NCI-H187 (cell line): ENCODE measurements at places on chromosomes 16 and 17.

- DNase-seq, result no peak
Observed at GRCh38 chr17:31488264-31488981, 96.9 kb downstream of the RAB11FIP4 start.

- no peak for DNase-seq
Observed at GRCh38 chr17:27256225-27257030, 37.5 kb upstream of the WSB1 start.

DNA sequence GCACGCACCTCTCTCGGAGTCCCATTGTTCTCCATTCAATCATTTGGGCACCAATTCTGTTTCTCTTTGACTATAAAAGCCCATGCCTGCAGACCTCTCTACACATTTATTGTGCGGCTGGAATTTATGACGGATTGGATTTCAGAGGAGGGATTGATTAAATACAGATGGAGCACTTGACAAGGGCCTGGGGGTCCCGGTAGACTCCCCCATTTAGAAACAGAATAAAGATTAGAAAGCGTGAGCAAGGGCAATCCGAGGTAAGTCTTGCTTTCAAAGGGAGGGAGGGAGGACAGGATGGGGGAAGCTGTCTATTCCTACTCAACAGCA is 15.1 kb upstream of the PITPNM3 start:
- DNase-seq, result no peak

DNA sequence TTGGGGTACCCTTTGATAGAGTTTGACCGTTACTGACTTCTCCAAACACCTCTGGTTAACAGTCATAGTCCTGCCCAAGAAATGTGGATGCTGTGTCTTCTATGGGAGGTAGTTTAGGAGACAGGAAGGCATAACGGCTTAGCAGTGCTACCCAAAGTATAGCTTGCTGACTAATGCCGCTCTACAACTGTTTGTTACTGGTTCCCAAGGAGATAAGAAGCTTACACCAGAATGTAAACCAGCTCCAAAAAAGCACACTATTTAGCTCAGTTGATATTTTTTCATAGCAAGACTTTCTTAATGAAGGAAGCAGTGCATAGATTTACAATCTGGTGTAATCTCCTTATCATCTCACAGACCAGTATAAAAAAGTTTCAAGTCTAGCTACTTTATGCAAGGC is 95.7 kb downstream of the HS3ST3B1 start:
- no peak for DNase-seq

- no peak for DNase-seq
Observed at GRCh38 chr17:59338498-59338897, 7.0 kb downstream of the YPEL2 start.

GRCh38 chr17:31273516-31273915 is 23.5 kb downstream of the OMG start:
- DNase-seq, result no peak

- DNase-seq, result no peak
Observed at GRCh38 chr17:68532826-68533225, 20.6 kb downstream of the PRKAR1A start.

- peak; percentile 26 for DNase-seq
Observed at GRCh38 chr17:68172461-68172954, 75.3 kb upstream of the AMZ2 start.

- no peak for DNase-seq
Observed at GRCh38 chr16:47578573-47578972, 117.4 kb downstream of the PHKB start.
